ENCODE measurements at places on chromosomes 16 and 17.

DNA sequence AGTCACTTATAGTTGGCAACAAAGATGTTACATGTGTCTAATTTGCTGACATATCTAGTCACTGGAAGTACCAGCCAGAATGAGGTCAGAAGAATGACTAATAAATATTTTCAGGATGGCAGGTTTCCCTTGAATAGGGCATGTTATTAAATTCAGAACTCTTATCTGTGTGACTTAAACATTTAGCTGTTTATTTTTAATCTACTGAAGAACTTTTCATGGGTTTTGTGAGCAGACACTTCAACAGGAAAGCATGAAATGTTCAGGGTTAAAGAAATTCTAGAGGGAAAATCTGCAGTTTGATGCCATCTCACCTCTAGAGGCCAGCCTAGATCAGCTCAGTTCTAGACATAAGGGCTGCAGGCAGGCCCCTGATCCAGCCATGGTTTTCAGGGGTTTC is 13.2 kb downstream of the JPT2 start:
- DNase-seq: no peak

DNA sequence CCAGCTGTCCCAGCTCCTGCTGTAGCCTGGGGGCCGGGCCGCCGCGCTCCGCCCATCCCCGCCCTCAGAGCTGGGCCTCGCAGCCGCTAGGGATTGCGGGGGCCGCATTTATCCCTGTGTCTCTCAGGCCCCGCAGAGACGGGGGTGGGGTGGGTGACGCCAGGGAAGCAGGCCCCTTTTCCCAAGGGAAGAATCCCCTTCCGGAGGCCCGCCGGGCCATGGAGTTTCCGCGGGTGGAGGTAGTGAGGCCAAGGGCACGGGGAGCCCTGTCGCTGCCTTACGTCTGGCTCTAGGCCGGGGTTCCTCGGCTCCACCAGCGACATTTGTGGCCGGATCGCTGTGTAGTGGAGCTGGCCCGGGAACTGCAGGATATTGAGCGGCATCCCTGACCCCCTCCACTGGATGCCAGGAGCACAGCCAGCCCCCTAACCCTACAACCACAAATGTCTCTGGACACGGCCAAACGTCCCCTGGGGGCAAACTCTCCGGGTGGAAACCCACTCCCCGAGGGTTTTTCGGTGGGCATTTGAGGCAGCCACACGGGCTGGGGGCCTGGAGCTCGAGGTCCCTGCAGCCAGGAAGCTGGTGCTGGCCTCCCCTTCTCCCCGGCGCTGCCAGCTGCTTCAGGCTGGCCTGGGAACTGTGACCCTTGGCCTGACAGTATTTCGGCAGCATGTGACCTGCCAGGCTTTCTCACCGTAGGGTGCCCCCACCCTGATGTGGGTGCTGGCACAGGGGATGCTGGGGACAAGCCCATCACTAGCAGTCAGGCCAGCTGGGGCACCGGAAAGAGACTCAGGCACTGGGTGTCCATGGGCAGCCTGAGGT is 12.0 kb upstream of the CD300A start:
- DNase-seq: no peak

DNA sequence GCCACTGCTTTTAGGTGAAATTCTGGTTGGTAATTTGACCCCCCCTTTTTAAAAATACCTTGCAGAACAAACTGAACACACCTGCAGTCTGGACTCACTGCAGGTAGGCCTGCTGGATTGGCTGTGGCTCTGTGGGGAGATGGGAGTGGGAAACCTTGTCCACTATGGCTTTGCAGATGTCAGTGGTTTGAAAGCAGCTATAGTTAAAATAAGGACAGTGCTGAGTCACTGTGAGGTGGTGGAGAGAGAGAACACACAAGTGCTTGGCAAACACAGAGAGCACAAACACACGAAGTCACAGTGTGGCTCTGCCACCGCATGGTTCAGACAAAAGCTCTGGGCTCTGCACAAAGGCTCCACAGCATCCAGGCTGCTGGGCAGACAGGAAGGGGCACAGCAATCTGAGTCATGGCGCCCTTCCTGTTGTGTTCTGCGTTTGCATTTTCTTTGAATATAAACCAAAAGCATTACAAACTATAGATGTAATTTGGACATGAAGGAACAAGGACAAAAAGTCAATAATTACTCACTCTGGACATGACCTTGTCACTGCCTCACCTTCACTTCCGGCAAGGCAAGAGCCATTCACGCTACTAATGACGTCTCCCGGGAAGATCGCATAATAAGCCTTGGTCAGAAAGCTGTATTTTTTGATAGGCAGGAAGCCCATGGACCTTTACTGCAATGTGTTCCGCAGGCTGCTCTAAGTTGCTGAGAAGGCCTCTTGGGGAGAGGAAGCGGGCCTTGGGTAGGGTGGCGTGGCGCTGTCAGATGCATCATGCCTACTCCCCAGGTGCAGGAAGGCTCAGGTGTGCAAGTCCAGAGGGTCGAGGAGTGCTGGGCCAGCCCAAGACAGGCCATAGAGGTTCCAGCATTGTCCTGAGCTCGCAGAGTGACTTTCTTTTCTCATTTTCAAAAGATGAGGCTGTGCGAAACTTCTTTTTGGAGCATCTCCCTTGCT is 60.1 kb upstream of the MED9 start:
- DNase-seq: peak; percentile 7

GRCh38 chr17:64484380-64484779 is 12.5 kb downstream of the POLG2 start:
- no peak for DNase-seq

- DNase-seq: no peak
Measured at GRCh38 chr16:50323335-50324011, 45.3 kb downstream of the BRD7 start.

- DNase-seq: no peak
Measured at GRCh38 chr16:4591191-4591590, 23.5 kb downstream of the UBALD1 start.

GRCh38 chr17:29592850-29593551 is at the start of gene ANKRD13B:
Gene ANKRD13B (plus strand): TSS chr17:29593132. CDS start chr17:29593622, 490 bp downstream.
- DNase-seq: no peak

DNA sequence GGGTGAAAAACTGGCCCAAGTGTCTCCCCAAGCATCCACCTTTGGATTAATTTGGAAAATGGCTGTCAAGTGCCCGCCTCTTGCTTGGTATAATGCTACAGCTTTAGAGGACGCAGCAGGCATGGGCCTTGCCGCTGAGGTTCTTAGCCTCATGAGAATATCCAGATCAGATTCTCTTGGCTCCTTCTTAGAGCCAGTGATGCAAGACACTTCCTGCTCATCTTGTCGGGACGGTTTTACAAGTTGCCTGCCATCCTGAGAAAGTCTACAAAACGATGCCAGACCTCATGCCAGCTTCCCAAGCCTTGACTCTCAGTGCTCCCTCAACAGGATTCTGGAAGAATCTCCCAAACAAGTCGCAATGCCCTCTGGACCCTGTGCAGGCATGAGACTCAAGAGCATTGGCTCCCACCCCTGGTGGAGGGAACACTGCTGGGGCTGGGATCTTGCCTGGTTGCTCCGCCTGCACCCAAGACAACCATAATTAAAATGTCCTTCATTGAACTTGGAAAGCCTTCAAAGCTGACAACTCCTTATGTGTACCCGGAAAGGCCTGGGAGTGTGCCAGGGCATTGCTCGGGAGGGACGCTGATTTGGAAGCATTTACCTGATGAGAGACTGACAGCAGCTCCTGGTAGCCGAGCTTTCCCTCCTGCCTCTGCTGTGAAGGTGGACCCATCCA is 25.8 kb upstream of the STH start:
- no peak for DNase-seq

GRCh38 chr16:89924925-89925307 is 1.8 kb downstream of the TUBB3 start:
- DNase-seq: no peak

- DNase-seq: no peak
Measured at GRCh38 chr16:8436931-8437330, 153.4 kb downstream of the TMEM114 start.

DNA sequence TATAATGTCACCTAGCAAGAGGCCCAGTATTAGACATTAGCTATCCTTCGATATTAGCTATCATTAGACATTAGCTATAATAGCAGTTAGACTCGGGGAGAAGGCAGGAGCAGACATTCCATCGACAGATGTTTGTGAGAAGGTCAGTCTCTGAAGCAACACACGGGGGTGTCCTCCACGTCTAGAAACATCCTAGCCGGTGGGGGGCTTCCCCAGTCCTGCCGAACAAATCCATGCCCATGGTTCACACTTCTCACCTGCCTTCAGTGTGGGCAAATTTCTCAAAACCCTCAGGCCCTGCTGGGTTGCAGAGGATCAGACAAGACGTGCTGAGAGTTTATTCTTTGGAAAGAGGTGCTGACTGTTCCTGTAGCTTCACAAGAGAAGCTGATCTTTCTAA is 151.1 kb downstream of the IRF8 start:
- DNase-seq: no peak

DNA sequence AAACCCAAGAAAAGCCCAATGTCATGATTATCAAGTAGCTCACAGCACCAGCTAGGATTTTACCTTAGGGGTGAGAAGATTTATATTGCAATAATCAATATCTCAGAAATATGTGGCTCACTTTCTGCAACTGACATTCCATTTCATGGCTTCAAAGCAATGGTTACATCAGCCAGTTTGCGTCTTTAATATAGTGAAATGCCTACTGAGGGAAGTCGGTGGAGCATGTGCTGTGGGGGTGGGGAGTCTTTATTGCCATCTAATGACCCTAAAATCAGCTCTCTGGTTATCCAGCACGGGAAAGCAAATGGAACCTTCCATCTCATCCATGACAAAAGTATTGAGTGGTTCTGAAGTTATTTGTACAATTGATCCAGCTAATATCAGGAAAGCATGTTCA is 395.5 kb downstream of the CA10 start:
- no peak for DNase-seq

DNA sequence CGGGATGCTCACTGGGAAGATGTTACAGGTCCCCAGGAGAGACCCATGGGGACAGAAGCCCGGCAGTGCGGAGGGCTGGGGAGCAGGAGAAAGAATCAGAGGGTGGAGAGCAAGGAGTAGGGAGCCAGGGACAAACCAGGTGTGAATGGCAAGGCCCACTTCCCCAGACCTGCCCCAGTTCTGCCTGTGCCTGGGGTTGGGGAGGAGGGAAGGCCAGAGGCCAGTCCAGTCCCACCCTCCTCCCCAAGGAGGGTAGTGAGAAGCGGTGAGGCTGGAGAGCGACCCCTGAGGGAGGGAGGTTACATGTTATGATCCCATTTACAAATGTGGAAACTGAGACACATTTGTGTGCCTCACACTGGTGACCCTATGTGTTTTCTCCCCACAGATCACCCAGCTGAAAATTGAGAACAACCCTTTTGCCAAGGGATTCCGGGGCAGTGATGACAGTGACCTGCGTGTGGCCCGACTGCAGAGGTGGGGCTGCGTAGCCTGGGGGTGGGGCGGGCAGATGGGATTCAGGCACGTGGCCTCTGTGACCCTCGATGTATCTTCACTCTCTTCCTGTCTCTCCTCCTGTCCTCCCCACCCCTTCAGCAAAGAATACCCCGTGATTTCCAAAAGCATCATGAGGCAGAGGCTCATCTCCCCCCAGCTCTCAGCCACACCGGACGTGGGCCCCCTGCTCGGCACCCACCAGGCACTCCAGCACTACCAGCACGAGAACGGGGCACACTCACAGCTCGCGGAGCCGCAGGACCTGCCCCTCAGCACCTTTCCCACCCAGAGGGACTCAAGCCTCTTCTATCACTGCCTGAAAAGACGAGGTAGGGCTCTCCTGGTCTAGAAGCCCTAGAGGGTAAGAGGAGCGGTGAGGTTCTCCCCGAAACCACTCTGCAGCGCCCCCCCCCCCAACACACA is 27.5 kb downstream of the TBX4 start:
- DNase-seq: no peak

- no peak for DNase-seq
Measured at GRCh38 chr16:56109205-56109604, 82.1 kb upstream of the GNAO1 start.

DNA sequence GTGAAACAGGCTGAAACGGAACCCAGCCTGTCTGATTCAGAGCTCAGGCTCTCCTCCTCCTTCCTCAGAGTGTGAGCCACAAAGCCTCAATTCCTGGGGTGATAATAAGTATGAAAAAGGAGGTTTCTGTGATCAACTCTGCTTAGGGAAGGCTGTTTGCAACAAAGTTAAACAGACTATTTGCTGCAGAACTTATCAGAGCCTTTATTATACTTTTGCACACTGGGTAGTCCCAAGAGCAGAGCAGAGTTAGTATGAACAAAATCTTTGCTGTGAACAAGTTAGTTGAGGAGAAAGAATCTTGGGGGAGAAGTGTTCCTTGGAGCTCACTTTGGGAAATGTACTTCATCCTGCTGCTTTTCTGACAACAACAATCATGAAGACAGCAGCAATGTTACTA is 67.4 kb downstream of the MRM1 start:
- no peak for DNase-seq

GRCh38 chr16:89119166-89119621 is 25.5 kb downstream of the ACSF3 start:
- no peak for DNase-seq

DNA sequence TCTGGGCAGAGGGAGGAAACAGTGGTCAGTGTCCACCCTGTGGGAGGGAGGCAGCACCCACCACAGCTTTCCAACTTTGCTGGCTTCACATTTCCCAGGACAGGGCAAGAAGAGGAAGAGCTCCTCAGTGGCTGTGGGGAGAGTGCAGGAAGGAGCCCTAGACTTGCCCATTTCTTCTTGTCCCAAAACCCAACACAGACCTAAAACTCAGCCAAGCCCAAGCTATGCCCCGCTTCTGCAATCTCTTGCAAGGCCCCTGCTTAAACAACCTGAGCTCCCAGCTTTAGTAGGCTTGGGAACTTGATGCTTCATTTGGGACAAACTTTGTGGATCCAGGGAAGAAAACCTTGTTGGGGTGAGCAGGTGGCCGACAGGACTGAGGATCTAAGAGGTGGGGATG is 173.8 kb downstream of the LGALS9B start:
- no peak for DNase-seq

GRCh38 chr16:53090591-53091411 is 36.0 kb downstream of the CHD9 start:
- DNase-seq: no peak

- DNase-seq: no peak
Measured at GRCh38 chr16:27703545-27703944, 153.6 kb downstream of the KATNIP start.

DNA sequence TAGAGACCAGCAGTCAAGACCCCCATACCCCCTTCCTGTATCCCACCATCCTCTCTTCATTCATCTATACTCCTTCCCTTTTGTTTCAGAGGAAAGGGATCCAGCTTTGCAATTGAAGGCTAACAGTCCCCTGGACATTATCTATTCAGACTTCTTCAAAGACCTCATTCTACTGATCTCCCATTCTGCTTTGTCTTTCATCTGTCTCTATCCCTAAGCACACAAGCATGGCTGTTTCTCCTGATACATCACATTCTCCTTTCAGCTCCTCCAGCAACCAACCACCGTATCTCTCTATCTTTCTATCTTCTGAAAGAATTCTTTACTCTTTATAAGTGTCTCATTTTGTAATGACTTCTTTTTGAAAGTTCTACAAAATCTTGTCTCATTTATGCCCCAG is 9.7 kb upstream of the ARHGAP17 start:
- DNase-seq: no peak

GRCh38 chr17:58303971-58304749 is 23.4 kb upstream of the MPO start:
- DNase-seq: no peak
